ENCODE measurements at places on chromosomes 3 and 15.

DNA sequence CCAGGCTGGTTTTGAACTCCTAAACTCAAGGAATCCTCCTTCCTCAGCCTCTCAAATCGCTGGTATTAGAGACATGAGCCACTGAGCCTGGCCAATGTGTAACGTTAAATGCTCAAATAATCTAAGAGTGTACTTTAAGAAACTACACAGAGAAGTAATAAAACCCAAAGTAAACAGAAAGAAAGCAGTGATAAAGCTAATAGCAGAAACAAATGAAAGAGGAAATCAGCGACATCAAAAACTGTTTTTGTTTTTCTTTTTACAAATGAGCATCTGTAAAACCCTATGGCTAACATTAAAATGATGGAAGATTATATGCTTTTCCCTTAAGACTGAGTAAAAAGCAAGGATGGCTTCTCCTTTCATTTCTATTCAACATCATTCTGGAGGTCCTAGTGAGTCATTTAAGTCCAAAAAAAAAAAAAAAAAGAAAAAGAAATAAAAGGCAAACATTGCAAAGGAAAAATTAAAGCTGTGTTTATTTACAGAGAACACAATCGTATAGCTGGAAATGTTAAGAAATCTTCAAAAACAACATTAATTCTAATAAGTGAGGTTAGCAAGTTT is 36.8 kb upstream of the FNDC3B start:
- DNase-seq: no peak

GRCh38 chr3:68943753-68944500 is 11.6 kb upstream of the TAFA4 start:
- DNase-seq: no peak

DNA sequence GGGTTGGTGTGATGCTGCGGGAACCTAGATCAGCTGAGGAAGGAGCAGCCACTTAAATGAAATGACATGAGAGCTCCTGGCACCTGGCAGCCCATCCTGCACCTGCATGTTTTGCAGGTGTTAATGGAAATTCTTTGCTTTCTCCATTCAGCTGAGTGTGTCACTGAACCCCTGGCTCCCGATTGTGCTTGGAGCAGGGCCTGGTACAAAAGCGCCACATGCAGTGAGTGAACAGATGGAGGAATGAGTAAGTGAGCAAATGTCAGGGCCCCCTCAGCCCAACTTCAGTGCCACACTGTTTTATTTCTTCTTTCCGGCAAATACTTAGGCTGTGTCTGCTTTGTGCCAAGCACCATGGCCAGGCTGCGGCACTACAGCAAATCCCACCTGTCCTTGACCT is 132.2 kb downstream of the ASB7 start:
- DNase-seq: no peak

- DNase-seq: no peak
Measured at GRCh38 chr15:65408324-65409035, 14.3 kb downstream of the IGDCC4 start.

DNA sequence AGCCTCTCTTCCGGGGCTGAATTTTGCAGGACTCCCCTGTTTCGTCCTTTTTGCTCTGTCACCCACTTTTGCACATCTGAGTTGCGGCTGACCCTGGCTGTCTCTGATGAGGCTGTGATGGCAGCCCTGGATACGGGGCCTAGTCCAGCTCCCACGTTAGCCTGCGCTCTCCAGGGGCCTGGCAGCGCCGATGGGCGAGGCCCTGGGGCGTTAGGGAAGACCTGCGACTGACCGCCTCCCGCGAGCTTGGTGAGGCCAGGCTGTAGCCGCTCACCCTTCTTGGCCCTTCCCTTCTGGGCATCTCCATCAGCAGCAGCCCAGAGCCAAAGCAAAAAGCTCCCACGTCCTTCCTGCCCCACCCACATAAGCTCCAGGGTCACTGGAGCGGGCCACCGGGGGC is 85.2 kb downstream of the FBLN2 start:
- no peak for DNase-seq

Data from stimulated activated CD4-positive, alpha-beta T cell treated with anti-CD3 and anti-CD28 coated beads, Interleukin-4, amount 100 ng/mL, for 24 hours (primary cell).